ENCODE measurements at places on chromosomes 5 and 9.

DNA sequence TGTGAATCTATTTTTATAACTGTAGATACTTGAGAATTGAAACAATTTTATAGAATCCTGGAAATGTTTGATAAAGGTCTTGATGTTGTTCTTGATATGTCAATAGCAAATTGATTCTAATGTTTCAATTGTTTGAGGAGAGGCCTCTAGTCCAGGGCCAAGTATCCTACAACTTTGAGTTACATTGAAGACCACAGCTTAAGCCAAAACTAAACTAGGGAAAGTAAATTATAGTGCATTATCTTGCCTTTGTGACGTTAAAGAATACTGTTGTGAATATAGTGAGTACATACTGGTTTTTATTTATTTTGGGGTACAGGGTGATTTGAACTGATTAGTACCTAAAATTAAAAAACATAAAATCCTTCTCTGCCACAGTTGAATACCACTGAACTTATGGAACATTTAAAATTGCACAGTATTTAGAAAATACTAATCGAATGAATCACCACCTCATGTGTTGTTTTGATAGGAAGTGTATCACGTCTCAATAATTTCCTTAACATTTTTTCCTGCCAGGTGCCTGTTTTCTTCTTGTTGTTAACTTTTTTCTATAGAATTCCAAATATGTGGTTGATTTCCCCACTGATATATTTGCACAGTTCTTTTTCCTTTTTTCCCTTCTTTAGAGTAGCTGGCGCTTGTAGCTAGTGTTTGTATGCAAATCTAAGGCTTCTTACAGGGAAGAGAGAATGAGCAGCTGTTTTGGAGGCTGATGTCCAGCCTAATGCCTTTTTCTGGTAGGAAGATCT, 12.5 kb downstream of the ARHGEF28 start:
- DNase-seq: no peak

GRCh38 chr9:21933281-21933680, 60.9 kb downstream of the CDKN2A start:
- DNase-seq: no peak

DNA sequence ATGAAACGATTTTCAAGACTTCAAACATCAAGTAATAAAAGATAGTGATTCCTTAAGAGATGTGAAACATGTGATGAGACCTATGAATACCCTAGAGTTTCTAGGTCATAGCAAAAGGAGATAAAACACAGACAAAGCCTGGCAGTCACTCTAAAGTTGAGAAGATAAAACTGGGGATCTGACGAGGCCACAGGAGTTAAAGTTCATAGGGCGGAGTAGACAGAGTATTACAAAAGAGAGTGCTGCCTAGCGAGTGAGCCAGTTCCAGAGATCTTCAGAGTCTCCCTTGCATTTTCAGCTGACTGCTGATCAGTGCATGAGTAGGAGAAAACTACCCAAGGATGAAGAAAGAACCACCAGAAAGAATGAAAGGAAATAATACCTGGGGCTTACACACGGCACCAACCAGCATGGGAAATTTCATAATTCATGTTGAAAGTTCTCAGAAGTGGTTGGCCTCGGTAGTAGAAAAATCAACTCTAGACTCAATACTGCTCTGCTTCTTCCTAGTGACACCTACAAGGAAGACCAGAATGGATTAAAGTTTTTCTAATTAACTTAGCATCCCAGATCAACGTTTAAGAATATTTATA, 30.4 kb downstream of the FBXO4 start:
- DNase-seq: no peak

DNA sequence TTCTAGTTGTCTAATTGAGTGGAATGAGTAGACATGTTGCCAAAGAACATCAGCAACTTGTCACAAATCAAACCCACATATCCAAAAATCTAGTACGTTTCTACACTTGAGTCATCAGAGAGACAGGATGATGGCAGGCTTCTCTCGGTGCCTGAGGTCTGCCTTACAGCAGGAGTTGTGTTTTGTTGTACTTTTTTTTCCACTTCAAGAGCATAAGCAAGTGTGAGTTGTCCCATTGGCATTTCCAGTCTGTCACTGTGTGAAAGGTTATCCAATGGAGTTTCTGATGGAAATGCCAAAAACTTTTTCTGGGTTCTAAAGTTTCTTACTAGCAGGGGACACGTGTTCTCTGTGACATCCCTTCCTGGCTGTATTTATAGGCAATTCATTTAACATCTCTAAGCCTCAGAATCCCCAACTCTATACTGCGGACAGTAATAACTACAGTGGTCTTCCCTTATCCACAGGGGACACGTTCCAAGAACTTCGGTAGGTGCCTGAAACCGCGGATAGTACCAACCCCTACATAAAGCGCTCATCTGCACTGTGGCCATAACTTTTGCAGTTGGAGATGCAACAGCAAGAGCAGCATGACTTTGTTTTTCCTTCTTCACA, 246.5 kb downstream of the SYK start:
- no peak for DNase-seq

GRCh38 chr9:22332202-22332601, 114.4 kb upstream of the DMRTA1 start:
- DNase-seq: no peak

GRCh38 chr9:22548625-22549024, 102.0 kb downstream of the DMRTA1 start:
- no peak for DNase-seq

DNA sequence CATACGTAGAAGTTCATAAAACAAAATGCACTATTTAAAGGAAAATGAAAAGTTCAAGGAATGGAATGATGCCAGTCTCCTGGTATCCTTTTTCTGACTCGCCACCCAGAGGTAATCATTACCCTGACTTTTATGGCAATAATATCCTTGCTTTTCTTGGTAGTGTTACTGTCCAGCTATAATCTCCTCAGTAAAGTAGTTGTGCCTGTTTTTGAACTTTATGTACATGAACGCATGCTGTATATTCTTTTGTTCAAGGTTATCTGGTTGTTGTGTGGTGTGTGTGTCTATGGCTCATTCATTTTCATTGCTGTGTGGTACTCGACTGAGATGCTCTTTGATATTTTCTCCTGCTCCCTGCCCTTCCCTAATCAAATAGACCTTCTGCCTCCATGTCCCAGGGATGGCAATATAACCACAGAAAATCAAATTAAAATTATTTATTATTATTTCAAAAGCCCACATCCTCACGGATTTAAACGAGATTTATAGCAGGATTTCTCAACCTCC, 29.2 kb upstream of the FBP1 start:
- no peak for DNase-seq

- DNase-seq: no peak
Observed at GRCh38 chr5:157219491-157220271, 39.0 kb downstream of the ITK start.

DNA sequence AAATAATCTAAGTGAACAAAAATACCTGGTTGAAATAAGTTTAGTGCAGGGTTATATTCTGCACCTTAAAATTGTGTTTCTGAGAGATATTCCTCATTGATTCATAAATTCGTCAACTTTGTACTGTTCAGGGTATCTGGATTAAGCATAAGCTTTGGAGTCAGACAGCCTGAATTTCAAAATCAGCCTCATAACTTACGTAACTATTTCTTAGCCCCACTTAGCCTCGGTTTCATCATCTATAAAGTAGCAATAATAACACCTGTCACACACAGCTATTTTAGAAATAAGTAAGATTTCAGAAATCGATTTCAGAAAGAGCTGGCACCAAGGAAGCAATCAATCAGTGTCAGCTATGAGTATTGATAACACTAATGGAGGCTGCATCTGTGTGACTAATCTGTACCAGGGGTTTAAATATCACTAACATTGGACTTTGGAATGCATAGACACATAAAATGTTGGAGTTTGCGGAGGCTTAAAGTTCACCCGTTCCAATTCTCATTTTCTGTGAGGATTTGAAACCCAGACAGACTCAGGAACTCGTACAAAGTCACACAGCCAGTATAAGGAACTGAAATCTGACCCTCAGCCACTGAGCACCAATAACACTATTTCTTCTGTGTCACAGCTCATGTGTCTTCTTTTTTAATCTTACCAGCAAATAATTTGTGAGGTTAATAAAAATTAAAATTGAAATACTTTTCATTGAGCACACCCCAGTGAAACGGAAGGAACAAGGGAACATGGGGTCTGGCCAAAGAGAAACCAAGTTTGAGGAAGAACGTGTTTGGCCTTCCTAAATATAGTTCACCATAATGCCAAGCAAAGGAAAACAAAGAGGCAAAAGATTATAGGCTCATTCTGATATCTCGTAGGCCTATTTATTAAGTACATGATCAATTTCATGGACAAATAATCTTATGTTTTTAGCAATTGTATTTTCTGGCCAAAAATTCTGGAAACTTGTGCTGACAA, 194.4 kb upstream of the PTGER4 start:
- DNase-seq: no peak

DNA sequence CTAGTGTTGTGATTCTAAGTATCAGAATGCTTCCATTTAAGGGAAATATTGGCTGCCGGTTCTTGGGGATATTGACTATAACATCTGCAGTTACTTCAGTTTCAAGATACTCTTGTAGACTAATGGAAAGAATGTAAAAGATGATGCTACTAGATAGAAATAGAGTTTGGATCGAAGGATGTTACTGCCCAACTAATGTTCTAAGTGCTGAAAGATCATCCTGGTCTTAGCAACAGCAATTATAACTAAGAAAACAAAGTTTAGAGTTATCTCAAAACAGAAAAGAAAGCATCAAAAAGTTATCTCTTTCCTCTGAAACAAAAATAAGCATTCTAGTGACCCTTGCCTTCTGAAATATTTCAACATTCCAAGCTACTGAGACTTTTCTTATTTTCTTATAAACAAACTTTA, 49.9 kb downstream of the ITGA1 start:
- no peak for DNase-seq

All from SHP77 treated with DMSO at 0.1 percent for 48 hours (cell line).